ENCODE measurements at places on chromosomes 11 and 22.

DNA sequence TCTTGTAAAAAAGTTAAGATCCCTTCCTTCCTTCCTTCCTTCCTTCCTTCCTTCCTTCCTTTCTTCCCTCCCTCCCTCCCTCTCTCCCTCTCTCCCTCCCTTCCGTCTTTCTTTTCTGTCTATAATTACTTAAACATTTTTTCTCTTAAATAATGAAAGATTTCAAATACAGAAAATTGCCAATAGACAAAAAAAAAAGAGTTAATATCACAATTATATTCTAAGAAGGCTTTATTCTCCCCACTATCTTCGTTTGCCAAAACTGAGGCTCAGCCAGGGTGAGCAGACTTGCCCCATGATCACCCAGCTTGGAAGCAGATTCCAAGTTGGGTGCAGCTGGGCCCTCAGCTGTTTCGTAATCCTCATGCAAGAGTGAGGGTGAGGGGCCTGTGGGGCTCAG lies 327 bp upstream of the CACNA1I start:
- DNase-seq = no peak

GRCh38 chr22:23058481-23059283 lies 11.6 kb upstream of the GNAZ start:
- DNase-seq = peak; percentile 29

DNA sequence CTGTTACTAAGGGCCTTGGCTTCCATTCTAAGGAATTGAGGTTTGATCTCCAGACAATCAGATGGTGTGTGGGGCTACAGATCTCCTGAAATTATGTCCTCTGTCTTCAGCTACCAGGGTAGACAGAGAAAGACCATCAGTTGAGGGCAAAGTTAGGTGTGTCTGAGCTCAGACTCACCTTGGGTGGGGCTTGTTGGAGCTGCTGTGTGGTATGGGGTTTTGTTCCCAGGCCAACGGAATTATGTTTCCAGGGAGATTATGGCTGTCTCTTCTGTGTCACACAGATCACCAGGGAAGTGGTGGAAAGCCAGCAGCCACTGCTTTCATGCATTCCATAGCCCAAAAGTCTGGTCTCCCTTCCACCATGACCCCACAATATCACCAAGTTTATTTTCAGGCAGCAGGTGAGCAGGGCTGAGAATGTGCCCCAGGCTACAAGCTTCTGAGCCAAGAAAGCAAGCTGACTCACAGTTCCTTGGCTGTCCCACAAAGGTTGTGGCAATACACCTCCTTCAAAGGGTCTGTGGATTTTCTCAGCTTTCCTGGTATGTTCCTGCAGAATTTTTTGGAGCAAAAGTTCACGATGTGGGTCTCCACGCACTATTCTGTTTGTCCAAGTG lies 714.9 kb downstream of the LUZP2 start:
- no peak for DNase-seq

DNA sequence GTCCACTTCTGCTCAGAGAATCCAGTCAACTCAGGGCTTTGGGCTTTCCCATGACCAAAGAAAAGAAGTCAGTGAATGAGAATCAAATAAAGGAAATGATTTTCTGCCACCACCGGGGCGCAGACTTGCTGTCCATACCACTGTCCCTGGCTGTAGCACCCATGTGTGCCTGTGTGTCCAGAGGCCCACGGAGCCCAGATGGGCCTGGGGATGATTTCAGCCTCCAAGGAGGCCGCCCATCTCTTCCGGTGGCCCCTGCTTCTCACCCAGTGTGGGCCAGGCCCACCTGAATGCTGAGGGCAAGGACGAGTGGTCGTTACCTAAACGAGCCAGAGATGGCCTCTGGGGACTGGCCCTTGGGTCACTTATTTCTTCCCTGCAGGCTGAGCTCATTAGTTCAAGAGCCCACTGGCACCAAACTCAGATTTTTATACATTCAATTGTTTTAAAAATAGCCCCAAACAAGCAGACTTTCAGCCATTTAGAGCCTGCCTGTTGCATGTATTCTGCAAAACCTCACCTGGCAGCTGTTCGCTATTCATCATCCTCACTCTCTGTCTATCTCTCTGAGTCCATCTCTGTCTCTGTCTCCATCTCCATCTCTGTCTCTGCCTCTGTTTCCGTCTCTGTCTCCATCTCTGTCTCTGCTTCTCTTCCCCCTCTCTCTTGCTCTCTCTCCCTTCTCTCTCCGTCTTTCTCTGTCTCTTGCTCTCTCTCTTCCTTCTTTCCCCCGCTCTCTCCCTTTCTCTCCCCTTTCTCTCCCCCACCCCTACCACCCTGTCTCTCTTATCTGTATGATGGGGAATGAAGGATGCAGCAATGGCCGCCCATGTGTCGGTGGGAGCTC lies 24.2 kb downstream of the KRTAP5-5 start:
- no peak for DNase-seq
